ENCODE measurements at places on chromosomes 5 and 9. TPM values are rescaled to one million over a fixed set of nuclear protein-coding genes. Genes with fewer than 3 reads are reported as not detected.
A peak's percentile ranks its signal among the peaks of the same experiment; 100 is the strongest.

Gene FOXD4L6
- polyA plus RNA-seq: not detected

- no peak for DNase-seq
Observed at GRCh38 chr9:112198646-112199045, 23.5 kb upstream of the SUSD1 start.

- DNase-seq: no peak
Observed at GRCh38 chr9:12689233-12689632, 4.0 kb upstream of the TYRP1 start.

Gene IQGAP2
- polyA plus RNA-seq: 24.7 TPM

- no peak for DNase-seq
Observed at GRCh38 chr5:101153526-101153925, 250.4 kb upstream of the ST8SIA4 start.

DNA sequence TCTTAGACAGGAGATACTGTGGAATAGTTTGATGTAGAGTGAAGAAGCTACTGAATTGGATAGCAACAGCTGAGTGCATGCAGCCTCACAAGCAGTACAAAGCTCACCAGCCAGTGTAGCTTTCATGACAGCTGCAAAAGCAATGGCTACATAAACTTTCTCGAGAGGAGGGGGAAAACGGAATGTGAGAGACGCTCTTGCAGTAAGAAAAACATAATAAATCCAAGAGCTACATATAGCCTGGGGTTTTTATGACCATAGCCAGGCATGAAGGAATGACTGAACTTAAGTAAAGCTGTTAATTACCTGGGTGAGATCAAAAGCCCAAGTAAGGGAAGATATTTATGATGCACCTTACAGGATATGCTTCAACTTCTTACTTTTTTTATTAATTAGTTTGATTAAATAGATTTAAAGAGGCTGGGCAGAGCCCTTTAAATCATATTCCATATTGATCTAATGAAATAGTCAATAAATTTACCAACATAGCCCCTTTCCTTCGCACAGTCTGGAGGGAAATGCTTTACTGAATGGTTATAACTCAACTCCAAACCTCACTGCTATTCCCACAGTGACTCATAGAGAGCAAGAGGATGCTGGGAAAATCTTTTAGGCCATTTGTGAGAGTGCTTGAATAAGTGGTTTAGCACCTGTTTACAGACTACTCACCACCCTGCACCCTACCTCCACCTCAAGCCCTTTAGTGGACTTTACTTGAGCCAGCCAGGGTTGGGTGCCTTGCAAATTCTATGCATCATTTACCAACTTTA lies 407.2 kb upstream of the CLINT1 start:
- no peak for DNase-seq

GRCh38 chr5:163807781-163808180 lies 302.4 kb downstream of the MAT2B start:
- DNase-seq: no peak

GRCh38 chr9:26637101-26637500 lies 255.5 kb downstream of the CAAP1 start:
- no peak for DNase-seq

Gene CMBL
- 0.33 TPM for polyA plus RNA-seq

Gene PCDHGA7
- polyA plus RNA-seq: not detected

Gene TIMD4
- polyA plus RNA-seq: 0.54 TPM

Gene ZNG1F
- 3.8 TPM for polyA plus RNA-seq

- no peak for DNase-seq
Observed at GRCh38 chr5:155270725-155271124, 257.2 kb downstream of the KIF4B start.

- DNase-seq: no peak
Observed at GRCh38 chr5:67537439-67538148, 341.0 kb upstream of the CD180 start.

Gene FAM221B
- not detected for polyA plus RNA-seq

- DNase-seq: no peak
Observed at GRCh38 chr5:77863181-77863580, 87.0 kb upstream of the TBCA start.

DNA sequence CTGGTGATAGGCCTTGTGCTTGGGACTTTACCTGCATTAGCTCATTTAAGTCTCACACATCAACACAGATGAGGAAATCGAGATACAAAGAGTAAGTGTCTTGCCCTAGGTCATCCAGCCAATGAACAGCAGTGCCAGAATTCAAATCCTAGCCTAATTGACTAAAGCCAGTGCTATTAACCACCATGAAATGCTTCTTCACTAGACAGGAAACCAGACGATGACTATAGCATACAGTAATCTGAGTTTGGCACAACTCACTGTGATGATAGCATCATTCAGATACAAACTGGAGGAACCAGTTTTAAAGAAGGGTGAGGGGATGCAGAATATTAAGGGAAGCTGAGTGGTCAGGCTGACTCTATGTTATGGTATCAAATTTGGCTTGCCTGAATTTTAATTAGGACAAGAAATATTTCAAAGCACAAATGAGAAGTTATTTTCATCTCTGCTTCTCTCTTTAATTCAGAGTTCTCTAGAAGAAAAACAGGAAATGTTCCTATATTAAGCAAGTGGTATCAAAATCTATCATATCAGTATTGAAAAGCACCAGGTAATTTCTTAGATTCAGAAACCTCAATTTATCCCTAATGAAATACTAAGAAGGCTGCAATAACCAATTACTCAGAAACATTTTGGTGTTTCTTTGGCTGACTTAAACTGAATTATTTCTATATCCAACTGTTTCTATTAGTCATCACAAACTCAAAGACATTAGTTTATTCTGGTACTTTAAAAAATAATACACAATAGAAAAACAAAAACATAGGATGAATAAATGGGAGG lies 147.0 kb upstream of the RASA1 start:
- DNase-seq: peak; percentile 4

DNA sequence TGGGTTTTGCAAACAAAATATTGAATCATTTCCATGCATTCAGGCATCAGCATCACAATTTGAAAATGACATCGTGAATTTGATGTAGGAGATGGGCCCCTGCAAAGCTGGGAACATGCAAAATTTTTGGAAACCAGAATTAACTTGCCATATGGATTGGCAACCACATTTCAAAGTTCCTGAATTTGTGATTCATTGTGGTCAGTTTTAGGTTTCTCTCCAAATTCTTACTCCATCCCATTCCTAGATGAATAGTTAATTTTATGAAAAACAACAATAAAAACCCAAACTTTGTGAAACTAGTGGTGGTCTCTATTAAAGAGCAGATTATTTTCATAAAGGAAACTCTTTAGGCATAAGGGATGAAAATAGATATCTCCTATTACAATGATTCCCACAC lies 107.8 kb upstream of the SLIT3 start:
- no peak for DNase-seq

GRCh38 chr5:108910627-108911026 lies 162.9 kb downstream of the FER start:
- no peak for DNase-seq

DNA sequence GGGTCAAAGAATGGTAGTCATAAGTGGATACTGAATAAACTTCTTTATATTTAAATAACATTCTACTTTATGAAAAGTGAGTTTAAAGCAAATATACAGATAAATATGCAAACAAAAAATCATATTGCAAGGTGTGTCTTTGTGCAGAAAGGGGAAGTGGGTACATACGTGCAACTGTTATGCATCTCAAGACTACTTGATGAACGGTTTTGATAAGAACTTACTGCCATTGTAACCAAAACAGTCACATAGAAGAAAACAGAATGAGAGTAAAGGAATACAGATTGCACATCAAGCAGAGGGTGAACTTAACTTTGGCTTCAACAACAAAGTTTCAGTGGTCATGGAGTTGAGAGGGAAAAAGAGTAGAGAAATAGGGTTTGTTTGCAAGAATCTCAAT lies 9.9 kb downstream of the CAMK4 start:
- peak; percentile 58 for DNase-seq

DNA sequence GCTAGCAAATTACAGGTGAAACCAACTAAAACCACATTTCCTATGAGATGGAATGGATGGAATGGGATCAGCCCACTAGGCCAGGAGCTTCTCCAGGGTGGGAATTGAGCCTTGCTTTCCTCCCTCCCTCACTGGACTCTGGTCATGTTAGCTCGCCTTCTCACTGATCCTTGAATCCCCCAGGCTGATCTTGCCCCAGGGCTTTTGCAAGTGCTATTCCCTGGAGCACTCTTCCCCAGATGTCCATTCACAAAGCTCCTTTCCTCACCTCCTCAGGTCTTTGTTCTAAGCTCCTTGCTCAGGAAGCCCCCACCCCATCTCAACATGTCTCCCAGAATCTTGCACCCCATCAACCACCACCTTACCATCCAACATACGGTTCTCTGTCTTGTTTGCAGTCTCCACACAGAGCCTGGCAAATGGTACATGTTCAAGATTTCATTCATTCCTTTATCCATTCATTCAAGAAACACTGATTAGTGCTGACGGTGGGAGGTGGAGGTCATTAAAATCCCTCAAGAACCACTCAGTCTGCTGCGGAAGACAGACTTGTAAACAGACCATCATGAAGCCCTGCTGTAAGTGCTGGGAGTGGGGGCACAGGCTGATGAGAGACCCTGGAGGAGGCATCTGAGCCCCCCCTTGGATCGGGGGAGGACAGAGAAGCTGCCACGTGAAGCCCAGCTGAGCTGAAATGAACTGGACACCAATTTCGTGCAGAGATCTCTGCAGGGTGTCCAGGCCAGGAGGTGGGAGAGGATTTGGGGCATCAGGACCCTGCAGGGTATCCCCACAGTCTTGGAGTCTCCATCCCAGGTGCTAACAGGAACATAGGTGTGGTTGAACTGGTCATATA lies 141.7 kb downstream of the BARX1 start:
- no peak for DNase-seq

- DNase-seq: no peak
Observed at GRCh38 chr5:169161022-169161680, 139.8 kb downstream of the SLIT3 start.

Gene FCN1
- 0.88 TPM for polyA plus RNA-seq

DNA sequence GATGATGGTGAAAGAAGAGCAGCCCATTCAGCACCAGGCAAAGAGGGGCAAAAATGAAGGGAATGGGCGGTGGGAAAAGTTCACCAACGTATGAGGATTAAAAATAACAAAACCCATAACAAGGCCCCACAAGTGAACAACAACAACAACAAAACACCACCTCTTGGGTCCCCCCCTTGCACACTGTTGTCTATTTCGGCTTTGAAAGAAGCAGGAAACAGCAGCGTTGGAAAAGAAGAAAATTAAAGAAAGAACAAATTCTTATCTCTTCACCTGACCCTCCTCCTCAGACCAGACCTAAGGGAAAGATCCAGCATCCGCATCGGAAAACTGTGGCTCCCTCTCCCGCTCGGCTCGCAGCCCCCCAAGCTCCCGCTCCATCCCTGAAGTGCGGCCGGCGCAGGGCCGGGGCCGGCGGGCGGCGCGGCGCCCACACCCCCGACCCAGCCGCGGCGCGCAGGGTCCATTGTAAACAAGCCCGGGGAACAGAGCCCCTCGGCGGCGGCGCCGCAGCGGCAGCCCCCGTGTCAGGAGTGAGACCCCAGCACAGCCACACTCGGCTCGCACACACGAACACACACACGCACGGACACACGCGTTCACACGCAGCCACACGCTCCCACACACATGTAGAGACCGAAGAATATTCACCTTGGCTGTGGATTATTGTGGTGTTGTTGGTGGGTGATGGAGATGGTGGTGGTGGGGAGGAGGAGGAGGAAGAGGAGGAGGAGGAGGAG lies 535 bp downstream of the RFX3 start:
- DNase-seq: peak; percentile 43

Gene STRBP
- 21.5 TPM for polyA plus RNA-seq

DNA sequence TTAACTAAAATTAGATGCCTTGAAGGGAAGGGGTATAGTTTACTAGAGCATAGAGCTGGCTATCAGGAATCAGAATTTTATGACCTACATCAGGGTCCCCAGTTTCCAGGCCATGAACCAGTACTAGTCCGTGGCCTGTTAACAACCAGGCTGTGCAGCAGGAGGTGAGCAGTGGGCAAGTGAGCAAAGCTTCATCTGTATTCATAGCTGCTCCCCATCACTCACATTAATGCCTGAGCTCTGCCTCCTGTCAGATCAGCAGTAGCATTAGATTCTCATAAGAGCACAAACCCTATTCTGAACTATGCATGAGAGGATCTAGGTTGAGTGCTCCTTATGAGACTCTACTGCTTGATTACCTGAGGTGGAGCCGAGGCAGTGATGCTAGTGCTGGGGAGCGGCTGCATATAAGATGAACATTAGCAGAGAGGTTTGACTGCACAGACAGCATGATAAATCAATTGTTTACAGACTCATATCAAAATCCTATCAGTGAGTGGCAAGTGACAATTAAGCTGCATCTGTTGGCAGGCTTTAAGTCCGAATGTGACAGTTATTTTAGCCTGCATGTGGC lies 44.6 kb downstream of the TAF11L14 start:
- DNase-seq: no peak

GRCh38 chr9:109599711-109600110 lies 101.6 kb upstream of the PTPN3 start:
- DNase-seq: no peak

DNA sequence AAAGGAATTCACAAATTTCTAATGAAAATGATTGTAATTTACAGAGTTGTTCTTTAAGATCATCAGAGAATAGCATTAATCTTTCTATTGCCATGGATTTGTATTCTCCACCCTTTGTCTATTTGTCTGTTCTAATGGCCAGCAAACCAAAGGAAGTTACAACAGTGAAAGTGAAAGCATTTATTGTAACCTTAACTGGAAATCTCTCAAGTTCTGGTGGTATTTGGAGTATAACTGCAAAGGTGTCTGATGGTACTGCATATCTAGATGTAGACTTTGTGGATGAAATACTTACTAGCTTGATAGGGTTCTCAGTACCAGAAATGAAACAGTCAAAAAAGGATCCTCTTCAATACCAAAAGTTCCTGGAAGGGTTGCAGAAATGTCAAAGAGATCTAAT lies 21.7 kb downstream of the RMI1 start:
- peak; percentile 12 for DNase-seq

- peak; percentile 7 for DNase-seq
Observed at GRCh38 chr5:138789771-138790242, 36.6 kb downstream of the CTNNA1 start.

DNA sequence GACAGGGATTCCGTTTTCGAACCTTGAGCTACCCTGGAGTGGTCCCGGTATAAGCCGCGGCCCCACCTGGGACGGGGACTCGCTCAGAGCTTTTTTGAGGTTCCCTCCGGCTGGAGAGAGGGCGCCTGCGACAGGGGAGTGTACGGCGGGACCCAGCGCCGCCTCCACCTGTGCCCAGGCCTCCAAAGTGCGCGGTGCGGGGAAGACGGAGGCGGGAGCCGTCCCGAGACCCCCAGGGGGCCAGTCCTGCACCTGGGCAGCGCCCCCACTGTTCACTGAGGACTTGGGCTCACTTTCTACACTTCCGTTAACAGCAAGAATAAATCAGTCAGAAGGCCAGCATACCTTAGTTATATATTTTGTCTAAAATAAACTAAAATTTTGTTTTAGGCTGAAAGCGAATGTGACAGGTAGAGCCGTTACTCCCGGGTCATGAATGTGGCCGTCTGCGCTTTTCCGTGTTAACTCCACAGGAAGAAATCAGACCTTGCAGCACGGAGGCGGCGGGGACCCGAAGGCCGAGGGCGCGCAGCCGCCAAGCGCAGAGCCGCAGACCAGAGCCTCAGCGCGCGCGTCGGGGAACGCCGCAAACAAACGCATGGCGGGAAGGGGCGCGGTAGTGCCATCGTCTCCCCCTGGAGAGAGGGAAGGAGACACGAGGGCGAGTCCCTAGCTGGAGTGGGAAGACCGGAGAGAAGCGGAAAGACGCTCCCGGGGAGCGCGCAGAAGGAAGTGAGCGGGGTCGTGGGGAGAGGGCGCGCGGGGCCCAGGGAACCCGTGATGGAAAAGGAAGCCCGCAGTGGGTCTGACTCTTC lies 14.1 kb downstream of the TRIM7 start:
- peak; percentile 45 for DNase-seq
